Neural crest cell (in vitro differentiated cells): ENCODE measurements at places on chromosomes 1 and 21. TPM values are rescaled to one million over a fixed set of nuclear protein-coding genes. Genes with fewer than 3 reads are reported as not detected.

DNA sequence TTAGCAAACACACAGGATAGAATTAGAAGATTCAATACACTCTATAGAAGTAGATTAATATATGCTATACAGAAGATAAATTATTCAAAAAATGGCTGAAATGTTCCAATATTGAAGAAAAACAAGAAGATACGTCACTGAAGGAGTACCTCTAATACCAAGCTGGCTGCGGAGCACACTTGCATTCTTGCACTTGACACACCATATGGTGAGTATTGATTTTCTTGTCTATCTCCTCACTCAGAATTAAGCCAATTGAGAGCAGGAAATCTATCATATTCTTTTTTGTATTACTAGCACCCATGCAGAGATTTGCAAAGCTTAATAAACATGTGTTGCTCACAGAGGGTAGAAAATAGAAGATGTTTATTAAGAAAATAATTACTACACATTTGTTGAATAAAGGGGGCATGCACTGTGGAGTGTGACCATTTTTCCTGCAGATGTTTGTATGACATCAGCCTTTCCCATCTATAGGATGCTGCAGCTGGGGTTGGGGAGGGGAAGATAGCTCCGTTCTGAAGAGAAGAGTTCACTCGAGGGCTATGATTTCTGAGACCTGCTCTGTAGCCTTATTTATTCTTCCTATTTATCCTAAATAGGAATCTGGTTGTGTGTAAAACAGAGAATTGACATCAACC, 318.1 kb downstream of the HHIPL2 start:
- no peak for DNase-seq

- DNase-seq: peak; percentile 14
Observed at GRCh38 chr1:107139833-107140702, 771 bp upstream of the NTNG1 start.

- no peak for DNase-seq
Observed at GRCh38 chr1:55937840-55938375, 641.5 kb downstream of the PLPP3 start.

The TNNT2 gene
- total RNA-seq: not detected in 2 replicates

DNA sequence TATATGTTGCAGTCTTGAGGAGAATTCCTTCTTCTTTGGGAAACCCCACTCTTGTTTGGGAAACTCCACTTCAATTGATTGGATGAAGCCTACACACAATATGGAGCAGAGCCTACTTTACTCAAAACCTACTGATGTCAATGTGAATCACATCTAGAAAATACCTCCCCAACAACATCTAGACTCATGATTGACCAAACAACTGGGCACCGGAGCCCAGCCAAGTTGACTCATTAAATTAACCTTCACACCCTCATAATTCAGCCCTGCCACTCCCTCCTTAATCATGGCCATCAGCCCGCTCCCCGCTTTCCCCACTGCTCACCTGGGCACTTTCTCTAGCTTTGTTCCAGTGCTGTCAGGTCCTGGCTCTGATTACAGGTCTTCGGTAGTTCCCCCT, 208.1 kb upstream of the MAP1LC3C start:
- no peak for DNase-seq

The MXRA8 gene
- total RNA-seq: 5.0 and 5.8 TPM in 2 replicates

The FAM131C gene
- total RNA-seq: 0.48 and 0.68 TPM in 2 replicates

- peak; percentile 72 for DNase-seq
Observed at GRCh38 chr1:39657923-39658485, 13.9 kb downstream of the NT5C1A start.

The TNNI3K gene
- total RNA-seq: 1.3 and 1.4 TPM in 2 replicates

DNA sequence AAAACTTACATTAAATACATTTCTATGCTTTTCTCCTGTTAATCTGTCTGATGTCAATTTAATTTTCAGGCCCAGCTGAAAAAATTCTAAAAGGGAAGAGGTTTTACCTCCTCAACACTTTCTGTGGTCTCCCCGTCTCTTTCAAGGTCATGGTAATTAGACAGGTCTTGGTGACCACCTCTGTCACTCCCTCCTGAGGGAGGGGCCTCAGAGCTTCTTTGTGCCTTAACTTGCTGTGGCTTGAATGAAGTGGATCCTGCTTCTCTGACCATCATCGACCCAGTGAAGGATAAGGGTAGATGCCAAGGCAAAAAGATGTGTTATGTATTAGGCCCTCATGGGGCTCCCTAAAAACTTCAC, 40.8 kb upstream of the OSBPL9 start:
- DNase-seq: no peak

The CYP4A11 gene
- not detected in 2 replicates for total RNA-seq

The FBXO2 gene
- 0.30 and 0.61 TPM in 2 replicates for total RNA-seq

- DNase-seq: no peak
Observed at GRCh38 chr21:44368711-44369446, 15.5 kb downstream of the TRPM2 start.

DNA sequence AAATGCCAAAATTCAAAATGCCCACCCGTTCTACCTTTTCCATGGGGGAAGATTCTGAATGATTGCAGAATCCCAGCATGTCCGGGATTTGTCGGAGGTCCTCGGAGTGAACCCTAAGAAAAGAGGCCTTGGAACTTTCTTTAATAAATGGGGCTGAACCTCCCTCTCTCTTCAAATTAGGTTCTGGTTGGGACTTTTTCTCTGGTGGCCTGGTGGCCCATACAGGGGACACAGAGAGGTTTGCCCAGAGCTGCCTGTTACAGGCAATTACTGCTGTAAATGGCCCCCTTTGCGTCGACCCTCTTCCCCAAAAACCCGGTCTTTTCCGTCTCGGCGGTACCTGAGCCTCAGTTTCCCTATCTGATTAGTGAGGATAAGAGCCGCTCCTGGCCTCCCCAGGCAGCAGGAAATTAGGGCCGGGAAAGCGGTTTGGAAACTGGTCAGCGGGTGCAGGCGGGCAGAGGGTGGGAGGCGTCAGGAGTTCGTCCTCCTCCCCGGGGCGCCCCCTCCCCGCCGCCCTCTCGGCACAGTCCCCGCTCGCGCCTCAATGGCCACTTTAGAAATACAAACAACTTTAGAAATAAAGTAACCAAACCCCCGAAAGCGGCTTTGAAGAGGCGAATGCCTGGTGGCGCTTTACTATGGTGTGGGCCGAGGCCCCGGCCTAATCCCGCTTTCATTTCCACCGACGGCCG, 15.6 kb downstream of the PAX7 start:
- DNase-seq: no peak

The CHRM3 gene
- total RNA-seq: 2.3 and 2.7 TPM in 2 replicates

- DNase-seq: no peak
Observed at GRCh38 chr1:58000116-58000515, 546.4 kb downstream of the OMA1 start.

DNA sequence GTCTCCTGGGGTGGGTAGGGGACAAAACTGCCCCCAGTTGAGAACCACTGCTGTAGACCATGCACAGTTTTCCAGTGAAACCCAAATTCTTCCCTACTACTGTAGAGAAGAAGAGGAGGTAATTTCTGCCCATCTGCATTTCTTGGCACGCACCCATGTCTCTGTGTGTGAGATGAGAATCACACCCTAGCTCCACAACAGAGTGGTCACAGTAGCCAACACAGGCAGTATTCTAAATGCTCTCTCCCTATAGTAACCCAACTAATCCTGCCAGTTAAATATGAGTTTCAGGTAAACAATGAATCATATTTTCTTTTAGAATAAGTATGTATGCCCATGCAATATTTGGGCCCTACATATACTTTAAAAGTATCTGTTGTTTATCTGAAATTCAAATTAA, 1.2 kb upstream of the CAPN2 start:
- DNase-seq: no peak

- no peak for DNase-seq
Observed at GRCh38 chr1:90106311-90106710, 111.4 kb downstream of the ZNF326 start.

DNA sequence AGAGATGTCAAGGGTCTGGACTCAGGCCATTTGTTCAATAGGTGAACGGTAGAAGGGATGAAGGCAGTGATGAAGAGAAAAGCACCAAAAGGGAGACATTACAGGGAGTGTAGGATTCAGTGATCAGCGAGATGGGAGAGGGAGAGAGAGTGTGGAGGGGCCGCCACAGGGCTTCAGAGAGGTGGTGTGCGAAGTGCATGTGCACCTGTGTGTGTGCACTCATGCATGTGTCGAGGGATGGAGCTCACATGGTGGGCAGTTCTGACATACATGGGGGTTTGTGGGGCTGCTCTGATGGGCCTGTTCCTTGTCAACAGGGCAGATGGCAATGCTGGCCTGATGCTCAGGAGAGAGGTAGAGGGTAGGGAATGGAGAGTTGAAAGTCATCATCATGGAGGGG, 11.4 kb upstream of the KCNA2 start:
- no peak for DNase-seq

- no peak for DNase-seq
Observed at GRCh38 chr1:224223819-224224714, 41.0 kb downstream of the DEGS1 start.

The CSMD2 gene
- total RNA-seq: 0.40 and 0.45 TPM in 2 replicates

GRCh38 chr1:118335331-118335732, 150.3 kb upstream of the SPAG17 start:
- no peak for DNase-seq

DNA sequence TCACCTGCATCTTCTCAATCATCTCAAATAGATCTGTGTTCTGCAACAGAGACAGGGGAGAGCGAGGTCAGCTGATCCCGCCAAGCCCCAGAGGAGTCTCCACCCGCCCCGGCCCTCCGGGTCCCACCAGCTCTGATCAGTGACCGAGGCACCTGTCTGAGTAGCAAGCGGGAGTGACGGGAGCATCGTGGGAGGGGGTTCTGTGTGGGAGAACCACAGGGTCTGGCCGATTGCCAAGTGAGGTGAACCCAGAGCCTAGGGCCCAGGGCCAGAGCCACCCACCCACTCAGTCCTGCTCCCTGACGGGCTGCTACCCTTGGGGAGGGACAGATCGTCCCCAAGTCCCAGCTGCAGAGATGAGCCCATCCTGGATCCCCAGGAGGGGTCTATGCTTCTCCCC, 49.1 kb downstream of the RAP1GAP start:
- no peak for DNase-seq

GRCh38 chr1:218390618-218391017, 45.5 kb downstream of the TGFB2 start:
- DNase-seq: no peak

The KRTAP7-1 gene
- total RNA-seq: not detected in 2 replicates

DNA sequence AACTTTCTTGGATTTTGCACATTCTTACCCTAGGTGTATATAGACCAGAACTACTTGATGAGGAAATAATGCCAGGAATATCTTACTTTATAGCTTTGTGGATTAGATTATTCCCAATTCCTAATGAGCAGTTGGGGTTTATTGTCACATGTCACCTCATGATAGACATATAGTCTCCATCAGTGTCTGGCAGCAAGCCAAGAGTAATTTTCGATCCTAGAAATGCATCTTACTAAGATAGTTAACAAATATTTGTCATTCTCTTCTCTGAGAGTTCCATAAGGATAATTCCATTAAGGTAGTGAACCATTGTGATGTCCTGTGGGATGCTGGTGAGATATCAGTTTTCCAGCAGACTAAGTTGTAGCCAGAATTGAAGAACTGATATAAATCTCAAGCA, 1282.9 kb upstream of the B3GALT2 start:
- no peak for DNase-seq

- no peak for DNase-seq
Observed at GRCh38 chr1:175303201-175303707, 110.7 kb upstream of the KIAA0040 start.

The PODN gene
- 0.43 and 0.65 TPM in 2 replicates for total RNA-seq

DNA sequence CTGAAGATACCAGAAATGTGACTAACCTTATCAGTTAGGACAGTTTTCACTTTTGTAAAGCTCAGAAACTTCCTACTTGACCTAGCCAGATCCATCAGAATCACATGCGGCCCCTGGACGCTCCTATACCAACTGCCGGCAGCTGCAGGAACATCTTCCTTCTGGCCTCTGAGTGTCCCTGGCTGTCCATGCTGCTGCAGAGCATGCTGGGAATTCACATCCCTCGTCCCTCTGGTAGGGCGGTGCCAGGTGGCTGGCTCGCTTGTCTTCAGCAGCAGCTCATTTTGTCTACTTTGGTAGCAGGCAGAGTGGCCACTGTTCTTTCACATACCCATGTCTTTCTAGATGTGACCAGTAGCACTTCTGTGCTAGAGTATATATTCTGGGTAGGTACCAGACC, 34.4 kb downstream of the HHAT start:
- no peak for DNase-seq

- DNase-seq: no peak
Observed at GRCh38 chr1:8138673-8139072, 112.6 kb upstream of the ERRFI1 start.

The TCHH gene
- not detected in 2 replicates for total RNA-seq

- DNase-seq: no peak
Observed at GRCh38 chr1:30952098-30952497, 43.5 kb upstream of the SDC3 start.

DNA sequence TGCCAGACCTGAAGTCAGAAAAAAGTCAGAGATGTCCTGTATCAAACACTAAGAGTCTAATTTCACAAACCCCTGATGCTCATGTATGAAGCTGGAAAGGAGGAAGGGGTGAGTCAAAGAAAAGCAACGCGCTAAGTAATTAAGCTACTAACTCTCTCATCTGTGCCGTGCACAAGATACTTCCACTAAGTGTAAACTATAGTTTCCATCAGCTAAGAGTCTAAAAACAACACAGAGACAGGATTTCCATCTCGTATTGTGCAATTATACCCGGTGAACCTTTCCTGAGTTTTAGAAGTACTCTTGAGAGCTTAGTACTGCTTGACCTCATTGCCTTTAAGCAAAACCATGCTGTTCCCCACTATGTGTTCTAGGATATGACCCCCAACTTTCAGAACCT, 19.0 kb downstream of the DNALI1 start:
- no peak for DNase-seq

The TBX19 gene
- total RNA-seq: 0.68 and 0.93 TPM in 2 replicates

DNA sequence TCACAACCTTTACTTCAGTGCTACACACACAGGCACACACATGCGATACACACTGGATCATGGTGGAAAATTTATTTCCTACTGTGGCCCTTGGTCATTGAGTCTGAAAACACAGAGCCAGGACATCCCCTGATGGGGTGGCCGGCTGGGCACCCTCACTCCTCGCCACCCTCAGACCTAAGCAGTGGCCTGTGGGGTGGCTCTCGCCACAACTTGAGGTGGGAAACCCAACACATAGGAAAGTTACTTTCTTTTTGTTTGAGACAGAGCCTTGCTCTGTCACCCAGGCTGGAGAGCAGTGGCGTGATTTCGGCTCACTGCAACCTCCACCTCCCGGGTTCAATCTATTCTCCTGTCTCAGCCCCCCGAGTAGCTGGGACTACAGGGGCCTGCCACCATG, 19.4 kb downstream of the CRYAA start:
- no peak for DNase-seq

DNA sequence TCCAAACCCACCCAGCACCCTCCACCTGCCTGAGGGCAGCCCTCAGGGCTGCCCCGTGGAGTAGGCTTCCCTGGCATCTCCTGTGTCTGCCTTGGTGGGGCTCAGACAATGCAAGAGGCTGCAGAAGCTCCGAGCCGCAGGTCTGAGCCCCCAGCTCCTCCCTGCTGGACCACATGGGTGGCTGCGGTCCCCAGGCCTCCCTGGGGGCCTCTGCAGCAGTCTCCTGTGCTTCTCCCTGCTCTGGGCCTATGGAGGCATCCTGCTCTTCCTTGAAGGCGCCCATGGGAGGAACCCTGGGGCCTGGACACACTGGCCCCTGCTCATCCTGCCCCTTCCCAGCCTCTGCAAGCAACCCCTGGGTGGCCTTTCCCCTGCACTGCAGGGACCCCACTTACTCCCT, 86.1 kb upstream of the ACTRT2 start:
- DNase-seq: no peak

- DNase-seq: no peak
Observed at GRCh38 chr1:81613803-81614202, 186.9 kb upstream of the ADGRL2 start.

The TNFRSF1B gene
- 3.1 and 3.3 TPM in 2 replicates for total RNA-seq

The PCBP3 gene
- 5.1 and 5.6 TPM in 2 replicates for total RNA-seq
